ENCODE measurements at places on chromosomes 7 and 10. TPM values are rescaled to one million over a fixed set of nuclear protein-coding genes. Genes with fewer than 3 reads are reported as not detected.

GRCh38 chr10:77247031-77247990, 390.3 kb downstream of the KCNMA1 start:
- no peak overlapping the region for H3K27ac ChIP-seq
- no peaks in the 10 kb centered on the region for H3K27me3 ChIP-seq
- no peaks in the 10 kb centered on the region for H3K36me3 ChIP-seq
- H3K4me3 ChIP-seq, result no peak overlapping the region
- peaks cover 52% of the 10 kb centered on the region for H3K4me1 ChIP-seq

- H3K27ac ChIP-seq, result no peak overlapping the region
- no peaks in the 10 kb centered on the region for H3K27me3 ChIP-seq
- no peak overlapping the region for H3K4me3 ChIP-seq
- H3K36me3 ChIP-seq, result no peaks in the 10 kb centered on the region
Measured at GRCh38 chr7:159049266-159050025, 95.2 kb downstream of the VIPR2 start.

DNA sequence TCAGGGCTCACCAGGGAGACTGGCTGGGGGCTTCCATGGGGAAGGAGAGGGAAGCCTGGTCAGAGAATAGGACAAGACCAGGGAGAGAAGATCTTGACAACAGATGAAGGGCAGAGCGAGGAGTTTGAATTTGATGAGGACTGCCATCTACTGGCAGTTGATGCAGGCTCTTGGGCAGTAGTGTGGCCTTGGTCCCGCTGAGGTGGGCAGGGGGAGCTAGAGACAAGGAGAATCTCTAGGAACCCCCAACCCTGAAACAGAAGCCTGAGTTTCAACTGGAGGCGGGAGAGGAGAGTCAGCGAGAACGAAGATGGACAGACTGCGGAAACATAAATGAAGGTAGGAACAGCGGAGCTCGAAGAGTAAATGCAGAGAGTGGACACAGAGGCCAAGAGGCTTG, 81.0 kb downstream of the PPP1R3C start:
- H3K4me3 ChIP-seq, result peak overlapping the region; percentile 22
- H3K27me3 ChIP-seq, result no peaks in the 10 kb centered on the region
- peaks cover 21% of the 10 kb centered on the region for H3K4me1 ChIP-seq
- no peak overlapping the region for H3K27ac ChIP-seq

GRCh38 chr7:18693406-18693805, 197.9 kb downstream of the HDAC9 start:
- peak; percentile 74 for DNase-seq
- no peak overlapping the region for H3K27ac ChIP-seq
- H3K27me3 ChIP-seq, result no peaks in the 10 kb centered on the region

DNA sequence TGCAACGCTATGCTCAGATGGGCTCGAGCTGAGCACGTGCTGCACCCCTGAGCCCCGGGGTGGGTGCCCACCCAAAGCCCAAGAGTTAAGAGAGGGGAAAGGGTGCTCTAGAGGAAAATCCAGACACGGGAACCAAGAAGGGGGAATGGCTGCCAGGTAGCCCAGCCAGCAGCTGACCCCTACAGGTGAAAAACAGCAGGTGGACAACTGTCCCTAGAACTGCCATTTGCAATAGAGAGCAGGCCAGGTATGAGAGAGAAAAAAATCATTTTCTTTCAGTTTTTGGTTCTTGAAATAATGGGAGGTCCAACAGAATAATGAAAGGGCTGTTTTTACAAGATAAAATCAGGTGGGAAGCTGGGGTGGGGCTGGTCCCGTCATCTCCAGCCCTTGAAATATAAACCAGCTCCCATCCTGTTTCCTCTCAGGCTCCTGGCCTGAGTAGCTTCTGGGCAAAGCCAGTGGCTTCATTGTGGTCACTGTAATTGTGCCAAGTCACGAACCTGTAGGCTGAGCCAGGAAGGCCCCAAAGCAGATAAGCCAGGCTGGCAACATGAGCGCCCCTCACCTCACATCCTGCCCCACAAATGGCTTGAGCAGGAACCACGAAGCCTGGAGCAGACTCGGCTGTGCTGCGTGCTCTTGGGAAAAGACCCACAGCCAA, 257.8 kb downstream of the SNX10 start:
- no peaks in the 10 kb centered on the region for H3K36me3 ChIP-seq
- no peak for DNase-seq
- H3K4me1 ChIP-seq, result no peaks in the 10 kb centered on the region
- no peak overlapping the region for H3K4me3 ChIP-seq
- no peak overlapping the region for H3K27ac ChIP-seq

- no peaks in the 10 kb centered on the region for H3K4me1 ChIP-seq
- H3K27me3 ChIP-seq, result no peaks in the 10 kb centered on the region
- H3K4me3 ChIP-seq, result no peak overlapping the region
- H3K27ac ChIP-seq, result no peak overlapping the region
Measured at GRCh38 chr7:25881317-25882037, 270.5 kb upstream of the NFE2L3 start.

- peaks cover 8% of the 10 kb centered on the region for H3K27me3 ChIP-seq
- H3K4me1 ChIP-seq, result no peaks in the 10 kb centered on the region
- H3K4me3 ChIP-seq, result no peak overlapping the region
- no peak overlapping the region for H3K27ac ChIP-seq
- no peaks in the 10 kb centered on the region for H3K36me3 ChIP-seq
Measured at GRCh38 chr7:155017834-155018233, 14.9 kb upstream of the PAXIP1 start.

DNA sequence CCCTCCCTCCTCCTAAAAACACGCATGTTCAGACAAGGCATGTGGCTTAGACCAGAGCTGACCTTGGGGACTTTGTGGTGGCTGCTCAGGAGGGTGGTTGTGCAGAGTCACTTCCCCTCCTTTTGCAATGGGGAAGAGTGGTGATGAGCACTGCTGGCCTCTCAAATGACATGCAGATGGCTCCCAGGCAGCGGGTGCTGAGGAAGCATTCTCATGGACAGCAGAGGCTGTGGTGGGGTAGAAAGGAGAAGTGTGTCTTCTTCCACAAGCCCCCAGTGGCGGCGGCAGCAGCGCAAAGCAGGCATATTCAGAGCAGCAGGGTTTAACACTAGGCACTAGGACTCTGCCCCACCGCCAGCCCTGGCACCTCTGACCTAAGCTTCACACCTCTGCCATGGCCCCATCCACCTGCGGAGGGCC, 105.9 kb upstream of the ANLN start:
- H3K4me1 ChIP-seq, result peaks cover 94% of the 10 kb centered on the region
- DNase-seq, result peak; percentile 63
- no peaks in the 10 kb centered on the region for H3K27me3 ChIP-seq

GRCh38 chr10:48336978-48337599, 30.6 kb downstream of the MAPK8 start:
- no peaks in the 10 kb centered on the region for H3K27me3 ChIP-seq
- H3K4me1 ChIP-seq, result peaks cover 10% of the 10 kb centered on the region
- DNase-seq, result no peak
- H3K36me3 ChIP-seq, result peaks cover 6% of the 10 kb centered on the region
- H3K4me3 ChIP-seq, result no peak overlapping the region

- peak; percentile 21 for DNase-seq
- H3K27ac ChIP-seq, result peak overlapping the region; percentile 42
- peaks cover 31% of the 10 kb centered on the region for H3K4me1 ChIP-seq
- H3K4me3 ChIP-seq, result no peak overlapping the region
Measured at GRCh38 chr10:79392020-79392398, 44.7 kb downstream of the PPIF start.

GRCh38 chr7:133512560-133512959, 259.7 kb downstream of the EXOC4 start:
- H3K4me3 ChIP-seq, result no peak overlapping the region
- H3K4me1 ChIP-seq, result no peaks in the 10 kb centered on the region
- H3K36me3 ChIP-seq, result no peaks in the 10 kb centered on the region
- H3K27ac ChIP-seq, result no peak overlapping the region

- no peak overlapping the region for H3K4me3 ChIP-seq
- no peaks in the 10 kb centered on the region for H3K27me3 ChIP-seq
- DNase-seq, result no peak
- no peak overlapping the region for H3K27ac ChIP-seq
- peaks cover 100% of the 10 kb centered on the region for H3K36me3 ChIP-seq
Measured at GRCh38 chr7:6647080-6647479, 10.0 kb downstream of the ZNF316 start.

GRCh38 chr10:47111329-47111862, 188.6 kb upstream of the GDF10 start:
- peaks cover under 1% of the 10 kb centered on the region for H3K27me3 ChIP-seq
- H3K4me1 ChIP-seq, result no peaks in the 10 kb centered on the region
- no peaks in the 10 kb centered on the region for H3K36me3 ChIP-seq
- DNase-seq, result no peak

GRCh38 chr10:35495521-35496119, 109.5 kb upstream of the GJD4 start:
- H3K4me1 ChIP-seq, result peaks cover 60% of the 10 kb centered on the region
- H3K27me3 ChIP-seq, result no peaks in the 10 kb centered on the region
- DNase-seq, result no peak
- H3K27ac ChIP-seq, result no peak overlapping the region
- peaks cover 5% of the 10 kb centered on the region for H3K36me3 ChIP-seq

DNA sequence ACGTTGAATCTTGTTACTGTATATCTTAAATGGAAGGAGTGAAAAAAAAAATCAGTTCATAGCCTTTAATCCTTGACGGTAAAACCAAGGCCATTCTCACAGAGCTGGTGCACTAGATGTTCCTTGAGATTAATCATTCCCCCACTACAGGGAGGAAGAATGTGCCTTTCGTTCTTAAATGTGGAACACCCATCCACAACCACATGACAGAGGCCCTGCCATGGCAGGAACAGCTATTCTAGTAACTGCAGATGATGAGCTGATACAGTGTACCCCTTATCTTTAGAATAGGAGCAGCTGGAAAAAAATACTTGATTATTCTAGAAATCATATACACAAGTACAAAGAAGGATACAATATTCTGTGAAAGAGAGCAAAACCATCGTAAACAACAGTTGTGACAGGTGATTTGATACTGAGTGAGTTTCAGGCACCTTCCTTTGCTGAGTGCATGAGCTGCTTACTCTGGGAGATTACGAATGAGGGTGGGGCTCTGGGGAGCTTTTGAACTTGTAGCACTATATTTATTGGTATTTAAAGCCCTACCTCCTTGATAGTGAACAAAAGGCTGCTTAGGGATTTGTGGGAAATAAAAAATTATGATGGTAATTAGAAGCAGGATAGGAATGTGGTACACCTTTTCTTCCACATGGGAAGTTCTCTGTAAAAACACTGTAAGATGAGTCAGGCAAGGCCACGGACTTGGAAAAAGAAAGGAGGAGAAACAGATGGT, 244.4 kb upstream of the SLC26A5 start:
- H3K36me3 ChIP-seq, result no peaks in the 10 kb centered on the region
- H3K27ac ChIP-seq, result no peak overlapping the region
- DNase-seq, result no peak
- no peaks in the 10 kb centered on the region for H3K4me1 ChIP-seq
- no peaks in the 10 kb centered on the region for H3K27me3 ChIP-seq
- H3K4me3 ChIP-seq, result no peak overlapping the region

The PRF1 gene
- total RNA-seq, result not detected

The ST7 gene
- total RNA-seq, result 49.0 TPM

The PTF1A gene
- total RNA-seq, result not detected

The CCDC126 gene
- total RNA-seq, result 17.4 TPM

The ZNF365 gene
- not detected for total RNA-seq

The CPED1 gene
- total RNA-seq, result 23.5 TPM

The ADCY1 gene
- total RNA-seq, result 1.7 TPM

Measured in stomach (tissue), 19 donors.